ENCODE measurements at places on chromosomes 5 and 9. TPM values are rescaled to one million over a fixed set of nuclear protein-coding genes. Genes with fewer than 3 reads are reported as not detected.

DNA sequence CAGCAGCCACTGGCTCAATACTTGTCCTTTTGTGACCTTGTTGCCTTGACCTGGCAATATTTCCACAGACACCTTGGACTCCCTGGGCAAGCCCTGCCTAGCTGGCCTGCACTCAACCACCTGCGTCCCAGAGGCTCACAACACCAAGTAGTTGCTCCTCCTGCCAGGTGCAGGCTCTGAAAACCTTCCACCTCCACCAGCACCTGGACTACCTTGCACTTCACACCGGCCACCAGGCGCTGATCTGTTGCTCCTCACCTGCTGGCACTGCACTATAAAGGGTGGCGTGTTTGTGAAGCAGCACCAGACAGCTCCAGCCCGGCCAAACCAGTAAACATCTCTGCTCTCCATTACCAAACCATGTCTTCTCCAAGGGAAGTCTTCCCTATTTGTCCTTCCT lies 997.7 kb downstream of the PTPRD start:
- no peak for DNase-seq

Gene CCDC171
- 5.8 TPM for total RNA-seq

- no peak for DNase-seq
Observed at GRCh38 chr5:55544341-55544740, 9.6 kb upstream of the PLPP1 start.

GRCh38 chr5:167453246-167454030 lies 838.0 kb upstream of the WWC1 start:
- no peak for DNase-seq

GRCh38 chr5:6146271-6146670 lies 232.1 kb downstream of the MED10 start:
- DNase-seq: no peak

Gene RPL7A
- total RNA-seq: 3,254 TPM

GRCh38 chr5:93342563-93343061 lies 238.4 kb downstream of the NR2F1-AS1 start:
- DNase-seq: no peak

GRCh38 chr9:113477058-113477457 lies 13.5 kb downstream of the RGS3 start:
- DNase-seq: no peak

- no peak for DNase-seq
Observed at GRCh38 chr5:15936505-15937245, 242.9 kb downstream of the MARCHF11 start.

Gene SAPCD2
- total RNA-seq: 3.5 TPM

- DNase-seq: no peak
Observed at GRCh38 chr9:37010180-37010579, 23.9 kb downstream of the PAX5 start.

GRCh38 chr9:112327718-112328450 lies 5.5 kb downstream of the PTBP3 start:
- DNase-seq: no peak

DNA sequence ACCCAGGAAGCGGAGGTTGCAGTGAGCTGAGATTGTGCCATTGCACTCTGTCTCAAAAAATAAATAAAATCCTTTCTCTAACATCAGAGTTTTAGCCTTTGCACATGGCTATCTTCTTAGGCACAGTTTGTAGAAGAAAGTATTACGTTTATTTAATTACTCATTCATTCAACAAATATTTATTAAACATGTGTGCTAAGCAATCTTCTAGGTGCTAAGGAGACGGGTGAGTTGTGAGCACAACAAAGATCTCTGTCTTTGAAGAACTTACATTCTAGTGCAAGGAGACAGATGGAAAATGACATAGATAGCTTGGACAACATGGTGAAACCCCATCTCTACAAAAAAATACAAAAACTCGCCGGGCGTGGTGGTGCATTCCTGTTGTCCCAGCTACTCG lies 122.3 kb upstream of the MYO10 start:
- no peak for DNase-seq

- no peak for DNase-seq
Observed at GRCh38 chr5:157214861-157215513, 34.3 kb downstream of the ITK start.

All from activated naive CD4-positive, alpha-beta T cell treated with anti-CD3 and anti-CD28 coated beads, Interleukin-2, amount 50 U/mL, for 72 hours (primary cell).